ENCODE measurements at places on chromosomes 3 and 15.

DNA sequence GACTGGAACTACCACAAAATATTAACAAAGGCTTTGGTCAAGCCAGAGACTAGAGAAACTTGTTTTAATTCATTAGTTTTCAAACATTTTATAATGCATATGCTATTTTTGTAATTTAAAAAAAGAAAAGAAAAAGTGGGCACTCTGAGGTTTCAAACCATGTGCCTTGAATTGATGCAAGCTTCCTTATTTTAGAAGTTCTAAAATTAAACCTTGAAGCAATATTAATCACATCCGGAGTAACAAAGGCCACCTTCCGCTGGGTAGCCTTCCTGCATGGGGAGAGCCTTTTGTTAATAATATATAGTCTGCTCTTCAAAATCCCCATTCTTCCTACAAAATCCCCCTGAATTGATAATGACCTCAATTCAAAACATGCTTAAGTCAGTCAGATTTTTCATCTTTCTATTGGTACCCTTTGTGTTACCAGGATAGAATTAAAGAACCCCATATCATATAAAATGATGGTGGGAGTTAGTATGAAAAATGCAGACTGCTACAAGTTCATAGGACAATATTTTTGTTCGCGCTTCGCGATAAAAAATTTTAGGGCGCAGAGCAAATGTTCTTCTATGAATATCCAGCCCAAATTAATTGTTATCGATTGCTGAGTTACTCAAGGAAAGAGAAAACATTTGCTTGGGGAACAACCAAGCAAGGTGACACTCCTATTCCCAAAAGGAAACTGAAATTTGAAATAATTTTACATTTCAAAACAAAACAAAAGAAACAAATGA, 30.6 kb downstream of the LDHAL6B start:
- DNase-seq = no peak

DNA sequence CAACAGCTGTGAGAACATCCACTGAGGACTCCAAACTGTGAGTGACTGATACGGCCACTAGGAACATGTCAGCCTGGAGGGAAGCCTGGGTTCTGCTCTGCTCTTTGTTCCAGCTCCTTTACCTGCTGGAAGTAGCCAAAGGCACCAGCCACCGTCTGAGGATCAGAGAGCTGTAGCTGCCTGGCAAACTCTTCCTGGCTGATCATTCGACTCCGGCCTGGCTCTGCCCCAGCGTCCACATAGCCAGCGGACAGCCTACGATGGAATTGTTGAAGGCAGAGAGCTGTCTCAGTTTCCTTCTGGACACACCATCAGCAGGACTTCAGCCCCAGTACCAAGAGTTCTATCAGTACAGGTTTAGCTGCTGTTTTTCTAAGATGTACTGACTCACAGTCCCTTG, 5.7 kb downstream of the LPCAT4 start:
- DNase-seq = no peak

GRCh38 chr15:74155766-74156417, 17.6 kb upstream of the ISLR start:
- no peak for DNase-seq

DNA sequence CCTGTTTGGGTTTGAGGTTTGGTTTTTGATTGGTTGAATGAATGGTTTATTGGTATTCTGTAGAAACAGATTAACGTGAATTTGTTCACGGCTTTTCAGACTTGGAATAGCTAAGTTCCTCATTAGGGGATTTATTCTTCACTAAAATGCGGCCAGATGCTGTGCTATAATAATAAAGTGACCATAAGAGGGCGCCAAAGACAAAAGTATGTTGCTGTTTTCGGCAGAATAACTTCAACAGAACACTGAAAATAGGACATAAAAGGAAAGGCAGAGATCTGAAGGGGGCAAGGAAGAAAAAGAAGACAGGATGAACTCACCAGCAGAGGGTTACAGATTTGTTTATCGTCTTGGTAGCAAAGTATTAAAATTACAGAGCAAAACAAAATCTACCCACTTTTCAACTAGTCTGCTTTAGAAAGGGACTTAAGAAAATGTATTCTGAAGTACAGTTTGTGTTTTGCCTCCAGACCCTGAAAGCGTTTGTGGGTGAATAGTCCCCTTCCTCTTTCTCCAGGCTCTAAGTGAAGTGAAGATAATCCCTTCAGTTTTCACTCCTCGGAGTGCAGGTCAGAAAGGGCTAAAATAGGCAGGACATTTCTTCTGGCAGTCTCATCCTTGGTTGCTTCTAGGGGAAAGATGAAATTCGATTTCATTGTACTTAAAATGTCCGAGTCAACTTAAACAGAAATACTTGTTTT, 147.6 kb downstream of the IL20RB start:
- DNase-seq = peak; percentile 37
